T-helper 2 cell (primary cell): ENCODE measurements at places on chromosomes 13 and 19.

DNA sequence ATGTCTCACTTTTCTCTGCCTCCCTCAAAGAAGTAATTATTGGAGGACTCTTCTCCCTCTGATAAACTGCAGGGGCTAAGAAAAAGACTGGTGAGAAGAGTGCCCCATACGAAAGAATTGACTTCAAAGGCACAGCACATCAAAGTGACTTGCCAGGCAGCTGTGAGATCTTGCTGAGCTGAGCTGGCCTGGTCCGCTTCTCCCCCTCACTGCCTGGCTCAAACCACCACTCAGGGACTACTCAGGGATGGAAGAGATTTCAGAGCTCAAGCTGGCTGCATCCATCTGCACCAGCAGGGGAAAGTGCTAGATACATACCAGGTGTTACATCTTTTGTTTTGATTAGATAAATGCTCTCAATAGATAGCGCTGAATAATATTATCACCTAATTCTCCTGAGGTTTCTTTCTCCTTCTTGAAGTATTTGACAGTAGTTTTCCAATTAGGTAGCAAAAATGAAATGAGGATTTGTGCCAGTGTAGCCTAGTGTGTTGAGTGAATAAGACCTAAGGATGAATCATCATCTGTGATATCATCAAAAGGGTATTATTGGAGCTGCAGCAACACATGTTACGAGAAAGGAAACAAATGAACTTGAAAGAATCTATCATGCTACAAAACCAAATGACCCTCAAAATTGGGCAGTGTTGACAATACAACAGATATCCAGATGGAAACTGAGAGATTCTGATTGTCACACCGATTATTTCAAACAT is 379.8 kb downstream of the TBC1D4 start:
- no peak for DNase-seq

GRCh38 chr13:24131749-24132148 is 28.8 kb upstream of the SPATA13 start:
- DNase-seq: peak; percentile 21

- DNase-seq: no peak
Measured at GRCh38 chr13:46682707-46683106, 114.3 kb downstream of the ESD start.

DNA sequence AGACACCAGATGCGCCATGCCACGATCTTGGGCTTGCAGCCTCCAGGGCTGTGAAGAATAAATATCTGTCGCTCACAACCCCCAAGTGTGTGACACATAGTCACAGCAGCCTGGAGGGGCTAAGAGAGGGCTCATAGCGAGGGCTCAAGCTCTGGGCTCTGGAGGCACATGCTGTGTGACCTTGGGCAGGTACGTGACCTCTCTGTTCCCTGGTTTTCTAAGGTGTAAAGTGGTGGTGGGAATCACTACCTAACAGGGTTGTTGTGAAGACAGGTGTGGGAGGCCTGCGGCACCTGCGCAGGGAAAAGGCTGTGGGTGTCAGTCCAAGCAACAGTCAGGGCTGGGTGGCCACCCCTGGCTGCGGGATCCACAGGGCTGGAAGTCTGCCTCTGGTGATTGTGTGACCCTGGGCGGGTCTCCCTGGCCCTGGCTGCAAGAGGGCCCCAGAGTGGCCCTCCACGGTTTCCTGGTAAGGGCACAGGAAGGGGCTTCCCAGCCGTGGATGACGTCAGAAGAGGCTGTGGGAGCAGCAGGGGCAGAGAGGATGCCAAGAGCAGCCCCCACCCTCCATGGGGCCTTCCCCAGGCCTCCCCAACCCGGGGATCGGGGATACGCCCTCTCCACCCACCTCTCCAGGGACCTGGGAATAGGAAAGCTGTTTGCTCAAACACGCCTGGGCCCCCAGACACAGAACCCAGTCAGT is 218.8 kb upstream of the SGCG start:
- DNase-seq: no peak

- peak; percentile 79 for DNase-seq
Measured at GRCh38 chr19:16386619-16387240, 62.1 kb downstream of the KLF2 start.

DNA sequence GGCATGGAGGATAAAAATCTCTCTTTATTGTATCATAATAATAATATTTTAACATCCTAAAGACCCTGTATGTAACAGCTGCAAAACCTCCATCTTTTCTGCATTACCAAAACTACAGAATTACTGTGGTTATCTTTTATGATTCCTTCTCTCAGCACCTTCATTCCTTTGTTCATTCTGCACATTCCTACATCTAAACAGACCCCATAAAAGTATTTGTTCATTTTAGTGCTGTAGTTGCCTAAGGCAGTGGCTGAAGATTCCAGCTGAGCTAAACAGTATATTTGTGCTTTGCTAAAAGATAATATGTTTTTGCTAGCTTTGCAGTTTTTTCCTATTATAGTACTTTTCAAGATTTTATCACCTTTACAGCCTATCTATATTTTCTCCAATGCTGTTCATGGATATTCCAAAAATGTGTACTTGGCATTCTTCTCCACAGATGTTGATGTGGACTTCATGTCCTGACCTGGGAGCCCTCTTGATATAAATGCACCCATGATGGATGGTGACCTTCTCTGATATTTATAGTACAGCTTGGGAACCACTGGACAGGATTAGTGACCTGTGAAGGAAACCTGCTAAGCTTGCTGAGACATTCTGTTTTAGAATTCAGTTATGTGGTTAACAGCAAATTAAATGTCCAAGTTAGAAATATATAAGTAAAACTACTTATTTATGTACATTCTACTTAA is 2832.9 kb upstream of the PCDH20 start:
- no peak for DNase-seq

- DNase-seq: no peak
Measured at GRCh38 chr13:25973576-25973975, 78.2 kb downstream of the SHISA2 start.

DNA sequence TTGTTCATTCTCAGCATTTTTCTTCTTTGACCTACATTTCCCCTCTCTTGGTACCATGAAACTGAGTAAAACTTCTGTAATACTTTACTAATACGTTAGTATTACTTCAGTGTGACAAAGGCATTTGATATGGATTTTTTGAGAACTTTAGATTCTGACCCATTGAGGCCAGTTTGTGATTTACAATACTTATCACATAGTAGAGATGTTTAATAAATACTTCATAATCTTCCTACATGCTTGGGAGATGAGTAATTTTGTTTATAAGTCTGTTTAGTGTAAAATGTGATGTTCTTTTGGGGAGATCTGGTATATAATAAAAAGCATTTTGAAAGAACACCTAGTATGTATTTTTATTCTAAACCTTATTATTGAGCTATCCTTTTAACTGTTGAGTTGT is 29.7 kb downstream of the GTF2F2 start:
- no peak for DNase-seq

DNA sequence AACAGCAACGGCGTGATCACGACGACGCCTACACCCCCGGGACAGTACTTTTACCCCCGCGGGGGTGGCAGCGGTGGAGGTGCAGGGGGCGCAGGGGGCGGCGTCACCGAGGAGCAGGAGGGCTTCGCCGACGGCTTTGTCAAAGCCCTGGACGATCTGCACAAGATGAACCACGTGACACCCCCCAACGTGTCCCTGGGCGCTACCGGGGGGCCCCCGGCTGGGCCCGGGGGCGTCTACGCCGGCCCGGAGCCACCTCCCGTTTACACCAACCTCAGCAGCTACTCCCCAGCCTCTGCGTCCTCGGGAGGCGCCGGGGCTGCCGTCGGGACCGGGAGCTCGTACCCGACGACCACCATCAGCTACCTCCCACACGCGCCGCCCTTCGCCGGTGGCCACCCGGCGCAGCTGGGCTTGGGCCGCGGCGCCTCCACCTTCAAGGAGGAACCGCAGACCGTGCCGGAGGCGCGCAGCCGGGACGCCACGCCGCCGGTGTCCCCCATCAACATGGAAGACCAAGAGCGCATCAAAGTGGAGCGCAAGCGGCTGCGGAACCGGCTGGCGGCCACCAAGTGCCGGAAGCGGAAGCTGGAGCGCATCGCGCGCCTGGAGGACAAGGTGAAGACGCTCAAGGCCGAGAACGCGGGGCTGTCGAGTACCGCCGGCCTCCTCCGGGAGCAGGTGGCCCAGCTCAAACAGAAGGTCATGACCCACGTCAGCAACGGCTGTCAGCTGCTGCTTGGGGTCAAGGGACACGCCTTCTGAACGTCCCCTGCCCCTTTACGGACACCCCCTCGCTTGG is 966 bp downstream of the JUNB start:
- DNase-seq: peak; percentile 63

GRCh38 chr13:110882972-110883371 is 31.9 kb downstream of the ANKRD10 start:
- peak; percentile 29 for DNase-seq

DNA sequence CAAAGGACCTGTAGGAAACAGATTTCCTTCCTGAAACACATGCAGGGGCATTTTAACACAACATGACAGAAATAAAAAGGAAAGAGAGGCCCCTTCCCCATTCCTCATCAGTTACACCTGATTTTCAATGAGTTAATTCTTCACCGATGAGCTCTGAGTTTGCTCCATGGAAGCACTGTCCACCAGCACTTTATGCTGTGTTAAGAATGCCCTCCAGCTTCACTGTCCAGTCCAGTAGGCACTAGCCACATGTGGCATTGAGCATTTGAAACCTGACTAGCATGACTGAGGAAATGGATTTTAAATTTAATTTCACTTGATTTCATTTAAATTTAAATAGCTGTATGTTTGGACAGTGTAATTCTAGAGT is 217.2 kb upstream of the SLC10A2 start:
- DNase-seq: no peak

- no peak for DNase-seq
Measured at GRCh38 chr13:85462792-85463425, 336.3 kb downstream of the SLITRK6 start.

DNA sequence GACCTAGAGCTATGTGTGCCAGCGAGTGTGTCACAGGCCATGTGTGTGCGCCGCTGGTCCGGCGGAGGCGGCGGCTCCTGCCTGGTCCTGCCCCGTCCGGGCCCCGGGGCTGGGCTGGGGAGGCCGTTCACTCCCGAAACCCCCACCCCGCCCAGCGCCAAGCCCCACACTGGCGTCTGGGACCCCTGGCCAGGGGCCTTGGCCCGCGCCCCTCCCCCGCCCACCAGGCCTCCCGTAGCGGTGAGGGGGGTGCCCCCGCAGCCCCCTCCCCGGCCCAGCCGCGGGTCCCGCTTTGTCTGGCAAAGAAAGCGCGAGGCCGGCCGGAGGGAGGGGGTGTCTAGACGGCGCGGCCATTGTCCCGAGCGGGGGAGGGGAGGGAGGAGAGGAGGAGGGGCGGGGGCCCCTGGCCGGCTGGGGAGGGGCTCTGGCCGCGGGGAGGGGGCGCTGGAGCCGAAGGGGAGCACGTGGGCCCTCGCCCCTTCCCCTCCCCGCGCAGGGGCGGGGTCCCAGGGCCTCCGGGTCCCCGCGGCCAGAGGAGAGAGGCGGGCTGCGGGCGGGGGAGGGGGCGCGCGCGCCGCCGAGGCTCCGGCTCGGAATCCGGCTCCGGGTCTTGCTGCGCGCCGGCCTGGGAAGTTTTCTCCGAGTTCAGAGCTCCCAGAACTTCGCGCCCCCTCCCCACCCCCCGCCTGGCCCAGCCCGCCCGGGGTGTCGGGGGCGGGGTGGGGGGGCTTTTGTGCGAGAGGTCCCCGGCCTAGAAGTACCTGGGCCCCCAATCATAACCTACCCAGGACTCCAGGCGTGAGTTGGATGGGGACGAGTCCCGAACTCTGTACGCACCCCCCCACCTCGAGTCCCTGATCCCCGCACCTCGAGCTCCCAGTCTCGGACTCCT is 888 bp downstream of the NOTCH3 start:
- DNase-seq: no peak

DNA sequence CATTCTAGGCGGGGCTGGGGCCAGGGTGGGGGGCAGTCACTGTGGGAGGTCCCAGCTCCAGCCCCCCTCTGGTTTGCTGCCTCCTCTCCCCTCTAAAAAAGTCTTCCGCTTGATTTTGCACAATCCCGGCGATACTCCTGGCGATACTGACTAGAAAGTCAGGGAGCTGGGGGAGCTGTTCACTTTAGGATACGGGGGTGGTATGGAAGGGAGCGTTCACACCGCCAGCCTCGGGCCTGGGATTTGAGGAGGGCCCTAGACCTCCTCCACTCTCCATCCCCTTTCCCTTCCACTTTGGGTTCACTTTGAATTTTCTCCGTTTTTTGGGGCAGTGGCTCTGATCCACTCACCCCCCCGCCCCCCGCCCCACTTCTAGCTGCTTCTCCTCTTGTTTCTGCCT is 35.0 kb downstream of the KEAP1 start:
- DNase-seq: no peak

GRCh38 chr13:30159446-30159839 is 147.9 kb downstream of the KATNAL1 start:
- peak; percentile 31 for DNase-seq

DNA sequence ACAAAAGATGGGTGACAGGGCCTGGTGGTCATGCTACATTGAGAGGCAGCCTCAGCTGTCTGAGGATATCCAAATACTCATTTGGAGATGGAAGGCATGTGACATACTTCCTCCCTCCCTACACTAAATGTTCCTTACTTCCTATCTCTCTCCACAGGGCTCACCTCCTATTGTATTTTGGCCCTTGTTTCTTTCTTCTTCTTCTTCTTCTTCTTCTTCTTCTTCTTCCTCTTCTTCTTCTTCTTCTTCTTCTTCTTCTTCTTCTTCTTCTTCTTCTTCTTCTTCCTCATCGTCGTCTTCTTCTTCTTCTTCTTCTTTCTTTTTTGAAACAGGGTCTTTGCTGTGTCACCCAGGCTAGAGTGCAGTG is 71.8 kb upstream of the POMP start:
- no peak for DNase-seq

- no peak for DNase-seq
Measured at GRCh38 chr19:54416695-54417491, 1.6 kb downstream of the TTYH1 start.

GRCh38 chr19:22421797-22422196 is 349 bp downstream of the ZNF98 start:
- no peak for DNase-seq

DNA sequence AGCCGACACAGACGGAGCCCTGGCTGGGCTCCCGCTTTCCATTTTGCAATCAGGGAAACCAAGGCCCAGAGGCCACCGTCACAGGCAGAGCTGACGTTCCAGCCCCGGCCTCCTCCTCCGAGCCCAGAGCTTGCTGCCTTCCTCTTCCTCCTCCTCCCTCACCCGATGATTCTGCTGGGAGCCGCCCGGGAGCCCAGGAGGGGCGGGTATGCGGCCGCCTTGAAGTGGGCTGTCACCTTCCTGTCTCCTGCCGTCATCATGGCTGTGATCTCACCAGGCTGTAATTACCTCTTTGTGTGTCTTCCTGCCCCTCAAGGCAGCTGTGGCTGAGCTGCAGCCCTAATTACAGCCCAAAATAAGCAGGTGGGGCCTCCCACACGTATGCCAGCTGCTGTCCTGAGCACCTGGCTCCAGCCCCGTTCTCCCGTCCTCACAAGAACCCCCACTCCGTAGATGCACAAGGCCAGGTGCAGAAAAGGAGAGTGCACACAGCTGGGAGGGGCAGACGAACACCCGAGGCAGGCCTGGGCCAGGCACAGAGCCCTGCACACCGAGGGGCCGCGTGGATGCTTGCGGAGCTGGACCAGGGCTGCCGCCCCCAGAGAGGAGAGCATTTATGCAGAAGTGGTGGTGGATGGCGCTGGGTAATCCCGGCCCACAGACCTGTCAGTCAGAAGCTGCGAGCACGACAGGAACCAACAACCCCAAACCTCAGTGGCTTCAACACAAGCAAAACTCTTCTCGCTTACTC is 4.0 kb downstream of the TPGS1 start:
- peak; percentile 90 for DNase-seq

GRCh38 chr19:42059196-42059595 is 10.8 kb downstream of the GRIK5 start:
- DNase-seq: no peak
